Endothelial cell of umbilical vein (primary cell): ENCODE measurements at places on chromosomes 12 and 14.

GRCh38 chr12:68646484-68646883 lies 35.8 kb downstream of the RAP1B start:
- no peak for DNase-seq

- DNase-seq, result peak; percentile 48
Observed at GRCh38 chr14:67999705-68000384, 180.3 kb downstream of the RAD51B start.

GRCh38 chr12:15556411-15557102 lies 232.6 kb downstream of the EPS8 start:
- no peak for DNase-seq

DNA sequence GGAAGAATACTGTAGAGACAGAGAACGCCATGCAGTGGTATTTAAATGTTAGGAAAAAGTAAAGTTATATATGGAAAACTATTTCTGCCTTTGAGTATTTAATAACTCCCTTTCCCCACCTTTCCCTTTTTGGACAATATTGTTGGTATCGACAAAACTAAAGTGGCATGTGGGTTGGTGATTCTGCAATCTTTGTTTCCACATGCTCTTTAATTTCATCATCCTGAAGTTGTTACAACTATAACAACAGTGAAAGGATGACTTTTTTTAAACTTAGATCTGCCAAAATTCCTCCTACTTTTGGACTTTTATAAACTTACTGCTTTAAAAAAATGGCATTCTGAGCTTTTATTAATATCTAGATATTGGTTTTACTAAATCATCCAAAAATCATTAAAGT lies 25.3 kb downstream of the TTC8 start:
- no peak for DNase-seq

- DNase-seq, result no peak
Observed at GRCh38 chr12:81835783-81836182, 76.6 kb upstream of the PPFIA2 start.

DNA sequence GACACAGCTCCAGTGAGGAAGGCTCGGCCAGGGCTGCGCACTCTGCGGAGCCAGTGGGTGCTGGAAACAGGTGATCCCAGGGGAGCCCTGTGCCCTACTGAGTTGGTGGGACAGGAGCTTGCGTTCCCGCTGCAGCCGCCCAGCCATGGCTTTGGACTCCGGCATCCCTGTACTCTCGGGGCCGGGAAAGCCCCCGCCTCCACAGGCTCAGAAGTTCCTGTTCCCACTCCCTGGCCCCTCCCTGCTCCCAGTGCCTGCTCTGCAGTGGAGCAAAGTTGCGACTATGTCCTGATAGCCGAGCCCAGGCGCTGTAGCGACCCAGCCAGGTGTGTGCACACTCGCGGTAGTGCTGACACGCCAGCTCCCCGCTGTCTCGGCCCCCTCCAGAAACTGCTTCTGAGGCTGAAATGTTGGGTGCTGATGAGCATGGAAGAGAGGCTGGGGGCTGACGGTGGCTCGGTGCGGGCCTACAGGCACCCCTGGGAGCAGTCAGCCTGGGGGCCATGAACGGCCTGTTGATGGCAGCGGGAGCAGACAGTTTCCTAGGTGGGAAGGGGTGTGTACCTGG lies 344.6 kb upstream of the MGAT4C start:
- DNase-seq, result no peak

DNA sequence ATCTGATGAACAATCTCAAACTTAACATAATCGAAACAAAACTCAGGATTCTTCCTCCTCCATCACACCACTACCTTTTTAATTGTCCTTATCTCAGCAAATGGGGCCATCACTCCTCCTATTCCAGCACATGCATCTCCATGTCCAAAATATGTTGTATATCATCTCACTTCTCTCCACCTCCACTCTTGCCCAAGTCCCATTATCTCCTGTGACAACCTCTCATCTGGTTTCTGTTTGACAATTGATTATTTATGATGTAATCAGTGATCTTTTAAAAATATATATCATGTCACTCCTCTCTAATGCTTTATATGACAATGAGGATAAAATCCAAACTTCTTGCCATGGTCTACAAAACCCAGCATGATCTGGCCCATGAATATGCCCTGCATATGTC lies 200.8 kb upstream of the HMGA2 start:
- DNase-seq, result no peak

GRCh38 chr12:22672951-22673350 lies 48.0 kb downstream of the ETNK1 start:
- DNase-seq, result no peak

- peak; percentile 42 for DNase-seq
Observed at GRCh38 chr12:121717041-121717699, 4.6 kb downstream of the TMEM120B start.

DNA sequence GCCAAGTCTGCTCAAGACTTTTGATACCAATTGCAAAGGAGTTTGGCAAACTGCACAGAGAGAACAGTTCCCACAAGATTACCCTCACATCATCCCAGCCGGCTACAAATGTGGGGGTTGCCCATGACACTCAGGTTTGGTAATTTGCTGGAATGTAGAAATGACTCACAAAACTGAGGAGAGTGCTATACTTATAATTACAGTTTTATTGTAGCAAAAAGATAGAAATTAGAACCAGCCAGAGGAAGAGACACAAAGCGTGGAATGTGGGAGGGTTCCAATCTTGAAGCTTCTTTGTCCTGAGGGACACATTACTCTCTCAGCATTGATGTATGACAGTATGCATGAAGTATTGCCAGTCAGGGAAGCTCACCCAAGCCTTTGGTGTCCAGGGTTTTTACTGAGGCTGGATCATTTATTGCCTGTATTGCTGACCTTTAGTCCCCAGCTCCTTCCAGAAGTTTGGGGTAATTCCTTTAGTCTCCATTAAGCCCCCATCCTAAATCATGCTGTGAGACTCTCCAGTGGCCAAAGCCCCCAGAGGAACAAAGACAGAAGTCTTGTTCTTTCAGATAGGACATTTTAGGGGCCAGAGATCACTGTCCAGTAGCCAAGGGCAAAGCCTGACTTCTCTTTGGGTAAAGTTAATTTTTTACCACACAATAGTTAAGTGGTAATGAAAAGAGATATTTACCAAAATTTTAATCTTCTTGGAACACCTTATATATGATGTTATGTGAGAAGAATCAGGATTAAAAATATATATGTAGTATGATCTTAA lies 9.9 kb downstream of the TBK1 start:
- DNase-seq, result no peak

GRCh38 chr14:84208451-84208850 lies 1321.5 kb upstream of the FLRT2 start:
- no peak for DNase-seq

DNA sequence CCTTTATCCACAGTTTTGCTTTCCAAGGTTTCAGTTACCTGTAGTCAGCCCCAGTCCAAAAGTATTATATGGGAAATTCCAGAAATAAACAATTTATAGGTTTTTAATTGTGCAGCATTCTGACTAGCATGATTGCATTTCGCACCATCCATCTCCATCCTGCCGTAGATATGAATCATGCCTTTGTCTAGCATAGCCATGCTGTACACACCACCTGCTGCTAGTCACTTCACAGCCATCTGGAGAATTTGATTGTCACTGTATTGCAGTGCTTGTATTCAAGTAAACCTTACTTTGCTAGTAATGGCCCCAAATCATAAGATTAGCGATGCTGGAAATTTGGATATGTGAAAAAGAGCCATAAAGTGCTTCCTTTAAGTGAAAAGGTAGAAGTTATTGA lies 36.0 kb downstream of the MUCL1 start:
- no peak for DNase-seq

GRCh38 chr12:52578469-52578868 lies 4.8 kb upstream of the KRT74 start:
- DNase-seq, result no peak
